KBM-7 (cell line): ENCODE measurements at places on chromosomes 3 and 15.
A peak's percentile ranks its signal among the peaks of the same experiment; 100 is the strongest.

- DNase-seq, result peak; percentile 32
Observed at GRCh38 chr15:41634072-41634626, 26.1 kb upstream of the MGA start.

DNA sequence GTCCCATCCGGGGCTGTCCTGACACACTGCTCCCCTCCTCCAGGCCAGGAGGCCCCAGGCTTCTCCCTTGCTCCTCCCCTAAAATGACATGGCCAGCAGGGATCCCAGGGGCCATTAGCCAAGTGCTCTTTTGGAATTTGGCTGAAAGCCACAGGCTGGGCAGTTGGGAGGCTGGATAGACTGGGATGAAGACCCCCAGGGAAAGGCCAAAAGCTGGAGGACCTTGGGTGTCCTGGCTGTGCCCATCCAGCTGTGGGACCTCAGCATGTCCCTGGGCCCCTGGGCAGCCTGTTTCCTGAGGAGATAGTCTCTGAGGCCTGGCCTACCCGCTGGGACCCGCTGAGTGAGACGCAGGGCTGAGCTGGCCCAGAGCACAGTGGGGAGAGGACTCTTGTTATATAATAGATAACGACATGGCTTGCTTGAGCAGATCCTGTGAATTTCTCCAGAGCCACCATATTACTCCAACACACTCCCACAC lies 5.7 kb upstream of the PDE8A start:
- no peak for DNase-seq

- no peak for DNase-seq
Observed at GRCh38 chr15:95799286-95800200, 531.0 kb upstream of the NR2F2 start.

DNA sequence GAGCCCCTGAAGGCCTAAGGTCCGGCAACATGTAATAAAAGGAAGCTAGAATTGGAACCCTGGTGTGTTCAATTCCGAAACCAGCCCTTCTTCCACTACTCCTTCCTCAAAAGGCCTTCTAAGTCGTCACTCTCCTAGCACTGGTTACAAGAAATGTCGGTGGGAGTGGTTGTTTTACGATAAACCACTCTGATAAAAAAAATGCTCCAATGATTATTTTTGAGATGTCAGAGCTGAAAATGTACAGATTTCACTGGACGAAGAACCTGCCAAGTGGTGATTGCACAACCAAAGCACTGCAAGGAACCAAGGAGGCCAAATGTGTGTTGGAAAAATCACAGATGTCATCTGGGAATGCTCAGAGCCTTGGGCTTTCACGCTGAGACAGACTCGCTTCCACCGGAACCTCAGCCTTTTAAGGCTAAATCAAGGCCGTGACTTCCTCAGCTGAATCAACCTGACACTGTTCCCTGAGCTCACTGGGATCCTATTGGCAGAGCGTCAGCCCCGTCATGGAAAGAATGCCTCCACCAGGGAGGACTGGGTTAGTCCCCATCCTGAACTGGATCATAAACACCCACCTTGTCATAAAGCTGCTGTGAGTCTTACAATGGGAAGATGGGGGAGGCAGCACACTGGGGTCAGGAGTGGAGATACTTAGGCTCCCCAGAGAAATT lies 108.1 kb upstream of the THBS1 start:
- DNase-seq, result no peak

- DNase-seq, result no peak
Observed at GRCh38 chr15:87144775-87145174, 1065.1 kb downstream of the AGBL1 start.

DNA sequence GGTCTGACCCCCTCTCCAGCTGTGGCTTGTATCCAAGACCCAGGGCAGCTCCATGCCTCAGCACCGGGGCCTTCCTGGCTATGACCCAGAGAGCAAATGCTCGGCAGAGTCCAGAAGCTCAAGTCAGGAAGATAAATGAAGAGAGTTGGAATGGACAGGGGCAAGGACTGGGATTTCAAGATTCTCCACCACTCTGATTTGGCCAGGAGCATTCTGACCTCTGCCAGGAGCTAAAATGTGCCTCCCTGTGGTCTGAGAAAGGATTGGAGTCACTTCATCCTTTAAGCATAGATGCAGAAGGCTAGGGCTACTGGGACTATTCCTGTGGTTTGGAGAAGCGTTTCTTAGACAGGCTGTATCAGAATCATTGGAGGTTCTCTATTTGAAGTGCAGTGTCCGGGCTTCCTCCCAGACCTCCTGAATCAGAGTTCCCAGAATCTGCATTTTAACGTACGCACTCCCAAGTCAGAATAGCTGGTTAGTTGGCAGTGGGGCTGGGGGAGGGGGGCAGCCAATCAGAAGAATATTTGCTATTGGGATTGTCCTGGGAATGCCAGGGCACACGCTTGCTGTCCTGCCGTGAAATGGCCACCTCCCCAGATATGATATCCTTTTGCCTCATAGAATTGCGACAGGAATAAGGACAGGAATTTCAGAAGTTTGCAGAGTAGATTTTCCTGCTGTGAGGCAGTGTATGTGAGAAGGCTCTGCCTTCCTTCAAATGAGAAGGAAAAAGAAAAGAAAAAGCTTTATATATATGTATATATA lies 57.4 kb downstream of the HRH1 start:
- DNase-seq, result no peak

DNA sequence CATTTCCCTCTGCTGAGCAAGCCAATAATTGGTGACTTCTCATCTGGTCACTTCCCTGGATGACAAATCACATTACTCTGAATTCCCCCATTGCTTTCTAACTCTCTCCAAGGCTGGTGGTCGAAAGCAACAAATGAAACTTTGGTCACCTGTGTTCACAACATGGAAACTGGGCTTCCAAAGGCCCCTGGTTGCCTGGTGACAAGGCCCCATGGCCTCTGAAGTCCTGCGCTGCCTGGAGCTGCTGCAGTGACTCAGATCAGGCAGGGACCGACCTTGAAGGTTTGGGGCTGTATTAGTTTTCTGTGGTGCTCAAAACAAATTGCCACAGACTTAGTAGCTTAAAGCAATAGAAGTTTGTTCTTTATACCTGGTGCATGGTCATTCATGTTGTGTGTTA lies 345.3 kb downstream of the WDR72 start:
- DNase-seq, result no peak
